ENCODE measurements at places on chromosomes 5 and 9.

GRCh38 chr9:27672718-27673117, 99.4 kb upstream of the C9orf72 start:
- DNase-seq: peak; percentile 6

- no peak for DNase-seq
Measured at GRCh38 chr5:3412146-3412545, 183.5 kb upstream of the IRX1 start.

- no peak for DNase-seq
Measured at GRCh38 chr9:14256588-14256987, 57.4 kb downstream of the NFIB start.

DNA sequence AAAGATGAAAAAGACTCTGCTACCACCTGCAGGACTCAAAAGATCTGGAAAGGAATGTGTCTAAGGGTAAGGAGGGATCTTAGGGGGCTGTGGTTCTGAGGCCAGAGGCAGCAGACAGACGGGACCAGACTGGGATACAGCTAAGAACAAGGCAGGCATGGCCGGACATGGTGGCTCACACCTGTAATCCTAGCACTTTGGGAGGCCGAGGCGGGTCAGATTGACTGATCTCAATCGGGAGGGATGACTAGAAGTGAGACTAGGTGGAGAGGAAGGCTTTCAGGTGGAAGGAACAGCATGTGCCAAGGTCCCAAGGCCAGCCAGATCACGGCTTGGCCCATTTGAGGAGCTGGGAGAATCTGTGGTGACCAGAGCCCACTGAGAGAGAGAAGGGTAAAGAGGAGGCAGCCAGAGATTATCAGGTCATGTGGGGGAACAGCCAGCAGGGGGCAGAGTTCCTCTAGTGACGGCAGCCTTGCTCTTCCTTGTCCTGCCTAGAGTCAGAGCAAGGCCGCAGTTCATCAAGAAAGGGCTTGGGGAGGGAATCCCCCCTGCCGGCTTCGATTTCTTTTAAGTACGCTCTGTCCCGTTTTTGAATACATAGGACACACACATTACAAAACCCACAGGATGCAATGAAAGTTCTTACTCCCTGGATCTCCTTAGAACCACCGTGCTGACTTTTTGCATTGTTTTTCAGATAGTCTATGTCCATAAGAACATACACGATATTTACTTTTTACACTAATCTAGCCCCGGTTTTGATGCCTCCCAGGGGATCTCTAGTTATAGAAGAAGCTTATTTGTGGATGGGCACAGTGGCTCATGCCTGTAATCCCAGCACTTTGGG, 2.6 kb upstream of the OLFML2A start:
- DNase-seq: peak; percentile 91

GRCh38 chr5:81750308-81751008, 439 bp downstream of the SSBP2 start:
- DNase-seq: no peak

- DNase-seq: peak; percentile 58
Measured at GRCh38 chr5:124655921-124656511, 90.4 kb downstream of the ZNF608 start.

DNA sequence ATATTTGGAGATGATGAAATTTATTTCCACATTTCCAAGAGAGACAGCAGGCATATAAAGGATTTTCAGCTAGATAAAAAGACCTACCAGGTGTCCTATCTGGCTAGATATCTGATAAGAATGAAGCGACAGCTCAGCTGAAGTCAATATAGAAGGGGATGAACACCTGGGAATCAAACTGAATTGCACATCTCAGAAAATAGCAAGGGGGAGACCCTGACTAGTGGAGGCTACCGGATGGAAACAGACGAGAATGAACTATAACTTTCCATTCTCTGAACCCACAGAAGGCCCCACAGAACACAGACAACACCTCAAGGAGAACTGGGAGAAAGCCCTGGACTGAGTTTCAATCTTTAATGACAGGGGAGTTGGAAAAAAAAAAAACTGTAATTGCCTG, 51.1 kb downstream of the CPLANE1 start:
- no peak for DNase-seq

GRCh38 chr9:17627641-17628040, 48.8 kb downstream of the SH3GL2 start:
- DNase-seq: no peak

DNA sequence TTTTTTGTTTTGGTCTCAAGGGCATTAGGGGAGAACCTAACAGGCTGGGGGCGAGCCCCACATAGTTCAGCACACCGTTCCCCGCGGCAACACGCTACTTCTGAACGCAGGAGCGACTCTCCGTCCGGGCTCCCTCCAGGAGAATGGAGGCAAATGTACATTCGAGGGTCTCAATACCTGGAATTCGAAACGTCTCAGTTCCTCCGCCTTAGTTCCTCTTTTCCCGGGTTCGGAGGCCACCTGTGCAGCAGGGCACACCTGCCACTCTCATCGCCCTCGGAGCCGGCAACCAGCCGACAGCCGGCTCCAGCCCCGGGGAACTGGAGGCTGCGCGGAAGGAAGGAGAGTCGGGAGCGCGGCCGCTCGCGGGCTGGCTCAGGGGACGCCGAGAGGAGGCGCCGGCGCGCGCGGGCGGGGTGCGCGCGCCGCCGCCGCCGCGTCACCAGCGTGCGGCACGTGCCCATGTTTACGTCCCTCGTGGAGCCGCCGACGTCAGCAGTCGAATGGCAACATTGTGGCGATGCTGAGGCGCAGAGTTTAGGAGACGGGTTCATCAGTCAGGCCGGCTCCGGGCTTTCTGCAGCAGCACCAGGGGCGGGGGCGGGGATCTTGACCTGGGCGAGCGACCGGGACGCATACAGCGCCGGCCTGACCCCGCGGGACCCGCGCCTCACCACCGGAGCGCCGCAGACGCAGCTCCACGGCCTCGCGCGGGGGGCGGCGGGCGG, at the start of gene JMY:
TSS of gene JMY (plus strand) at position 498 of the 728 bp plus-strand sequence. CDS start 520 bp downstream, outside the sequence.
- peak; percentile 85 for DNase-seq

GRCh38 chr9:127686461-127687393, 20.1 kb upstream of the CFAP157 start:
- no peak for DNase-seq

DNA sequence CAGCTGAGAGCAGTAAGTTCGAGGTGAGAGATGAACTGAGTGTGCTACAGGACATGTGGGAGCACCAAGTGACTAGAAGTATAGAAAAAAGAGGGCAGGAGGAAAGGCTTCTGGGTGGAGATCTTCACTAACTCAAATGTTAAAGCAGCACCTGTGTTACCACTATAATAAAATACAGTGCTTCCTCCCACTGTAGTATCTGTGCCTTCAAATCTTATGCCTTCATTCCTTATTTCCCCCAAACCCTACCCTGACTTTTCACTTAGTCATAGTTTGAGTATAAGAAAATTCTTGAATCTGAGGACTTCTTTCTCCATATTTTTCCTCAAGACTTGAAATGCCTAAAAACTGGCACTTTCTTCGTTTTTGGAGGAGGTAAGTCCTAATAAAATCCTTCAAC, 61.8 kb downstream of the ALDH1A1 start:
- DNase-seq: no peak

GRCh38 chr5:78519198-78519941, 129.2 kb downstream of the LHFPL2 start:
- DNase-seq: no peak

DNA sequence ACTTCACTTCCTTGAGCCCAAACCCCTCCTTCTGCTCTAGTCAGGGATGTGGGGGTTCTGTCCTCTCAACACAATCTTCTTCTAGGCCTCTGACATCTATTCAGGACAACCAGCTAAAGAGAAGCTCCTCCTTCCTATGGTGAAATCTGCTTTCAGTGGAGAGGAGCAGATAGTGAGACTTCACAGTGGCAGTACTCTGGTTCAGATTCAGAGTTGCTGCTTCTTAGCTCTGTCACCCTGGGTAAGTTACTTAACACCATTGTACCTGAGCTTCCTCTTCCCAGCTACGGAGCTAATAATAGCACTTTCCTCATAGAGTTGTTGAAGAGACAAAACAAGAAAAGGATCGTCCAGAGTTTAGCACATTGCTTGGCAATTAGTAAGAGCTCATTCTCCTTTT, 77.3 kb upstream of the LARP1 start:
- no peak for DNase-seq

DNA sequence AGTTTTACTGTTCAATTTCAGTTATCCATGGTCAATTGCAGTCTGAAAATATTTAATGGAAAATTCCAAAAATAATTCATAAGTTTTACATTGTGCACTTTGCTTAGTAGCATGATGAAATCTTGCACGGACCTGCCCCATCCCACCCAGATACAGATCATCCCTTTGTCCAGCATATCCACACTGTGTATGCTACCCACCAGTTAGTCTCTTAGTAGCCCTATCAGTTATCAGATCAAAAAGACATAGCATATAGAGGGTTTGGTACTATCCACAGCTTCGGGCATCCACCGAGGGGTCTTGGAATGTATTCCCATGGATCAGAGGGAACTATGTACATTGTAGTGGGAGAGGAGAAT, 97.7 kb downstream of the SLC44A1 start:
- DNase-seq: no peak

DNA sequence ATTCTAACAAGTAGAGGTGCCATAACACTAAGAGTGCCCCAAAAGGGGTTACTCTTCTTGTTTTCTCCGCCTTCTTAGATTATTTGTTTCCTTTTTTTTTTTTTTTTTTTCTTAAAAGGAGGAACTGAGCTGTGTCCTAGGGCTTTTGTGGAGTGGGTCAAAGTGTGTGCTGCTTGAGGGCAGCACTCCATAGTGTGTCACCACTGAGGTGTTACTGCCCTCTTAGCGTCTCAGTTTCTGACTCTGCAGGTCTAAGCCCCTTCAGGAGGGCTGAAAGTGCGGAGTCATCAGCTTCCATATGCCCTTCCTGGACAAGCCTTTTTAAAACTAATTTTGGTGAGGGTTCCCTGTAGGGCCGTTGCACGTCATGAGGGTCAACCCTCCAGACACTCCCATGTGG, 12.6 kb upstream of the NANS start:
- DNase-seq: no peak

- no peak for DNase-seq
Measured at GRCh38 chr9:38342096-38342495, 50.4 kb upstream of the ALDH1B1 start.

- DNase-seq: no peak
Measured at GRCh38 chr5:136957428-136957827, 541.7 kb downstream of the SPOCK1 start.

DNA sequence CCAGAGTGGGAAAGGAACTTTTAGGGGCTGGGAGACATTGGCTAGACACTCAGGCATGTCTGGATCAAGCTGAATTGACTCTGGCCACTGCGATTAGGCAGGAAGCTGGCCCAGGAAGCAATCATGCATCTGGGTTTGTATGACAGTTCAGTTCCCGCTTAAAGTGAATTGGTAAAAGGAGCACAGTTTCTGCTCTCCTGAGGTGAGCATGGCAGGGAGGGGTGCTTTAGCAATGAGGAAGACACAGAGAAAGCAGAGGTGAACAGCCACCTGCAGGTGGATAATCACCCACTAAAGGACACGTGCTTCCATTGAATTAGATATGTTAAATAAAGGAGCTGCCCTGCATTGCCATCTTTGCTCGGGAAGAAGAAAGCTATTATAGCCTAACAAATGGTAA, 248.1 kb upstream of the MAP3K1 start:
- DNase-seq: no peak

- no peak for DNase-seq
Measured at GRCh38 chr5:43680286-43680685, 77.3 kb downstream of the NNT start.

GRCh38 chr5:62066761-62067277, 239.2 kb upstream of the KIF2A start:
- no peak for DNase-seq

GRCh38 chr5:146599261-146599660, 83.3 kb upstream of the GPR151 start:
- DNase-seq: no peak

- DNase-seq: no peak
Measured at GRCh38 chr9:114192539-114192938, 37.2 kb downstream of the COL27A1 start.

DNA sequence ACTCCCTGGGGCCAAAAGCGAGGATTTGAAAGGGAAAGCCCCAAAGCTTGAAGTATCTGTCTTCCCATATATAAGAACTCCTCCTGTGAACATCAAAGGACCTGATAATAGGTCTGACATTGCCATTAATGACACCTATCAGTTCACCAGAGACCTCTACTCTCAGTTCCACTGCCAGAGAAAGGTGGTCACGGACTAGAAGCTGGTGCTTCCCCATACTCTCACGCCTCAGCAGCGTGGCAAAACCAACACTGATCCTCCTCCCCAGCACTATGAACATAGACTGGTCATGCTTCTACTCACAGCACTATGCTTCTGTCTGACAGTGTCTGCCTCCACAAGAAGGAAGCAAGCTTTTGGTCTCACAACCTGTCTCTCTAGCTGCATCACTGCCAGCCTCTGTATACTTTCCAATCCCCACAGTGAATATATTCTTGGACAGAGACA, 37.9 kb downstream of the NRG2 start:
- no peak for DNase-seq

DNA sequence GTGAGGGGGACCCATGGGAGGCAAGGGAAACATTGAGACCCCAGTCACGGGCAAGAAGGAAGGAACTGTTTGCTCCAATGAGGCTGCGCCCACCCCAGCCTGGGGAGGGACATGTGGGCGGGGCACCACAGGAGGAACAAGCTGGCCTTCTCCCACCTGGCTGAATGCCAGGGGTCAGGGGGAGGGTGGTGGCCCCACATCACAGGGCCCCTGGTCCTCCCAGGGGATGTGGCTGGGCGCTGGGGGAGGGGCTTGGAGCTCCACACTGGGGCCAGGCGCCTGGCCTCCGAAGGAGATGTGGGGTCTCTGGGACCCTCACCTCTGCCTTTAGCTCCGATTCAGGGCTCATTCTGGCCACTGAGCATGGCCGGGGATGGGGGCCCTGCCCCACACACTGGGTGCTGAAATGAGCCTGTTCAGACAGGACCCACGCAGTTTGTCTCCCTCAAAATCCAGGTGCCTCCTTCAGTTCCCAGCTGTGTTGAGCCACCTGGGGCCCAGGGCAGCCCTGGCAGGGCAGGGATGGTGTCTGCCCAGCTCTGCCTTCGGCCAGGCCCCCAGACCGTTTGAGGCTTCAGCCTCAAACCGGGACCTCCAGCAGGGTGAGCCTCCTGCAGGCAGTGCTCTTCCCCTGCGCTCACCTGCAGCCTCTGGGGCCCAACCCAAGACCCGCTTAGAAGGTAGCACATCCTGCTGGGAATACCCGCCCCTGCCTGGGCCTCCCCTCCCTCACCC, 33.2 kb upstream of the NOTCH1 start:
- DNase-seq: no peak

All from Kasumi-1 (cell line).